ENCODE measurements at places on chromosomes 5 and 9.
A peak's percentile ranks its signal among the peaks of the same experiment; 100 is the strongest.

DNA sequence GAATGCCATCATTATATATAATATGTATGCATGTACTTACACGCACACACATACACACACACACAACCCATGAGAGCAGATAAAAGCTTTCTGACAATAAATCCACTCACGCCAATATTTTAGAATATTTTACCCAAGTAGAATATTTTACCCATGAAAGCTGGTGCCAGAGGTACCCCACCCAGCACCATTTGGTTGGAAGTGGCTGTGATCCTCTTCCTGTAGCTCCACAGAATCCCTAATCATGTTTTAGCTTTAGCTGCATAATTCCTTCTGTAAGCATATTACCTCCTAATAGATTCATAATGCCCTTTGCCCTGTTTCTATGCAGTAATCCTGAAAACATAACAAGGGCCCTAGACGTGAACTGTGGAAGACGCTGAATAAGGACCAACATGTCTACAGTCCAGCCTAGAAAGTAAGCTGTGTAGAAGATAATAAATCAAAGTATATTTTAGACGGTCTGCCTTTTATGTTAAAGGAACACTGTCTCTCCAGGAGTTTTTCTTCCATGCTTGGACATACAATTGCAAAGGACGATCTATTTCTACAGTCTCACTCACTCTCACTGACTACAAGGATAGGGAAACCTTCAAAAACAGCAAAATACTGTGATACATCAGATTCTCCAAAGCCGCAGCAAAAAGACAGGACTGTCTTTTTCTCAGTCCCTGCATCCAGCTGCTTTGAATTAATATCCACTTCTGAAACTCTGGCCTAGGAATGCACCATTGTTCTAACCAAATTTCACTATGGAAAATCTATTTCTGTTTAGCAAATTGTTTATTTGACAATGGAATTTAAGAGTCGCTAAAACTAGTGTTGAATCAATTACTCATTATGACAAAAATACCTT is 98.2 kb downstream of the USP20 start:
- no peak for DNase-seq

DNA sequence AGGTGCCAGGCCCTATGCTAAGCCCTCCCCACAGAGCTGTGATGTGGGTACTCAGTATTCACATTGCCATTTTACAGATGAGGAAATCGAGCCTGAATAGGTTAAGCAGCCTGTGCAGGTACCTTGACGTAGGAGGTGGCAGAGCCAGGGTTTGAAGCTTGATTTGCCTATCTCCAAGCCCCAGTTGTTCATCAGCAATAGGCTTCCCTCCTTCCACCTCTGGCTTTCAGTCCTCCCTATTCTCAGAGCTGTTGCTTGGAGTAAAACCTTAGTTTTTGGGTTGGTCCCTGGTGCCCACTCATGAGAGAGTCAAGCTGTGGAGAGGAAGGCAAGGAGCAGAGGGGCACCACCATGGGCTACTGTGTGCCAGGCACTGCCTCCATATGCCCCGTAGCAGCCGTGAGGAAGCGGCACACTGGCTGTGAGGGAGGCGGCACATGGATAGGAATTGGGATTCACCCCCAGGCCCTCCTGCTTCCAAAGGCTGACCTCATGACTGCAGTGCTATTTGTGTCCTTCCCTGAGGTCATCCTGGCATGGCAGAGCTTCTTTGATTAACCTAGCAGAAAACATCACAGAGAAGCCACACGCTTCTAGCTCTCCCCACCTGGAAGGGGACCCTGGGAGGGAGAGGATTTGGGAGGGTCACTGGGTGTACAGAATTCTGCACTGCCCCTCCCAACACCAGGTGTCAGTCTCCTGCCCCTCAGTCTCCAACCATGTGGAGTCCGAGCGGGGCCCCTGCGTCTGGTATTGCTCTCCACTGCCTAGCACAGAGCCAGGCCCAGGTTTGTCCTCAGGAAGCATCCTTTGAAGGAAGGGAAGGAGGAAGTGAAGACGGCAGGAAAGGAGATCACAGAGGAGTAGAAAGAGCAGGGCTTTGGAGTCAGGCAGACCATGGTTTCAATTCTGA is 109.8 kb downstream of the RGS3 start:
- DNase-seq, result no peak

GRCh38 chr5:56422076-56422762 is 189.1 kb upstream of the ANKRD55 start:
- DNase-seq, result no peak

GRCh38 chr5:65172486-65173129 is 309.1 kb downstream of the ADAMTS6 start:
- peak; percentile 67 for DNase-seq
